Stimulated activated CD4-positive, alpha-beta T cell treated with anti-CD3 and anti-CD28 coated beads, Interleukin-12 subunit alpha, Interleukin-12 subunit beta, amount 100 ng/mL, for 4 hours (primary cell): ENCODE measurements at places on chromosomes 3 and 15.

DNA sequence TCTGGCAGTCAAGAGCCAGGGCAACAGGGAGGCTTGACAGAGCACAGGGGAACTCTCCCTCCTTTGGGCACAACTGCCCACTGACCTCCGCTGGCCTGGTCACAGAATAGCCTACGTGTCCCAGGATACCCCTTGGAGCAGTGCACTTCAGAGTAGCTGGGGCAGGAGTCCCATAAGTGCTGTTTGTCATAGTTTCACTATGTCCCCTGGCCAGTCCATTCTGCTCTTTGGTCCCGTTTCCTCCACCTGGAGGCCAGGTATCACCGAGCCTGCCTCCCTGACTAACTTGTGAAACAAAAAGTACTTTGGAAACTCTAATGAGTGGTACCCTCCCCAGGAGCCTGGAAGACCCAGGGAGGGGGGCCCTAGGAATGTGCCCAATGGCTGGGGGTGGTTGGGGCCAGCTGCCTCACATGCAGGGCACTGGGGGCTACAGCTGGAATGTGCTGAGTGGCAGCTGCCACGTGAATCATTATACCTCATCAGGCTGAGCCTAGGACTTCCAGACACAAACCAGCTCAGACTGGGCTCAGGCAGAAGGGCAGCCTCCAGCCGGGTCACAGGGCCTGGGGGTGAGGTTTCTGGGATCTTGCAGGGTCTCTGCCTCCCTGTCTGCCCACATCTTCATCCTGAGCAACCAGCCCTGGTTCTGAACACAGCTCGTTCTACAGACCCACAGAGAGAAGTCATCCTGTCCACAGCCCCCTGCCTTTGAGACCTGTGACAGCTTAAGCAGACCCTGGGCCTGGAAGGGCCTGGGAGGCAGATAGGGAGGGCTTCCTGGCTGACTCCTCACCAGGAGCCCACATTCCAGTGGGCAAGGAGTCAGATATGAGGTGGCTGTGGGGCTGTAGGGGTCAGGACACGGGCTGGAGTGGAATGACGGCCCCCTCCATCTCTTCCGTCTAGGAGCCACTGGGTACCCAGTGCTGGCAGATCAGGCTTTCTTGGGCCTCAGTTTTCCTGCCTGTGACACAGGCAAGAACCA is 914 bp upstream of the PTH1R start:
- DNase-seq, result no peak

DNA sequence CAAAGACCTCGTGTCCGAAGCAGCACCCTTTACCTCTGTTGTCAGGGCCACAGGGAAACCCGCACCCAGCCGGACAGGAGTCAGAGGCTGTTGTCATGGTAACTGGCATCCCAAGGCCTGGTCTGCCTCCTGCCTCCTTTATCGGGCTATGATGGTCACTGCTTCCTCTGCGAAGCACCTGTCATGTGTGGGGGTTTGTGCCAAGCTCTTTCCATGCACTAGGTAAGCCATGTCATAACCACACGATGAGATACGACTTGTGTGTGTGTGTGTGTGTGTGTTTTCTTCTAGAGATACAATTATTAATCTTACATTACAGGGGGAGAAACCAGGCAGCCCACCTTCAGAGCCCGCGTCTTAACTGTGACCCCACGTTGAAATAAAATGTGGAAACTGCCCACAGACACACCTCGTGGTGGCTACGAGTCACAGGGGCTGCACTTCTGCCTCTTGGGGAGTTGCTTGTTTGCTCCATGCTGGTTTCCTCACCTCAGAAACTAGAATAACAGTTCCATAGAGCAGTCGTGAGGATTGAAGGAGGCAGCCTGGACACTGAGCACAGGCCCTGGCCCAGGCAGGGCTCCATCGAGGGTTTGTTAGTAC is 18.0 kb downstream of the ZDHHC19 start:
- no peak for DNase-seq

DNA sequence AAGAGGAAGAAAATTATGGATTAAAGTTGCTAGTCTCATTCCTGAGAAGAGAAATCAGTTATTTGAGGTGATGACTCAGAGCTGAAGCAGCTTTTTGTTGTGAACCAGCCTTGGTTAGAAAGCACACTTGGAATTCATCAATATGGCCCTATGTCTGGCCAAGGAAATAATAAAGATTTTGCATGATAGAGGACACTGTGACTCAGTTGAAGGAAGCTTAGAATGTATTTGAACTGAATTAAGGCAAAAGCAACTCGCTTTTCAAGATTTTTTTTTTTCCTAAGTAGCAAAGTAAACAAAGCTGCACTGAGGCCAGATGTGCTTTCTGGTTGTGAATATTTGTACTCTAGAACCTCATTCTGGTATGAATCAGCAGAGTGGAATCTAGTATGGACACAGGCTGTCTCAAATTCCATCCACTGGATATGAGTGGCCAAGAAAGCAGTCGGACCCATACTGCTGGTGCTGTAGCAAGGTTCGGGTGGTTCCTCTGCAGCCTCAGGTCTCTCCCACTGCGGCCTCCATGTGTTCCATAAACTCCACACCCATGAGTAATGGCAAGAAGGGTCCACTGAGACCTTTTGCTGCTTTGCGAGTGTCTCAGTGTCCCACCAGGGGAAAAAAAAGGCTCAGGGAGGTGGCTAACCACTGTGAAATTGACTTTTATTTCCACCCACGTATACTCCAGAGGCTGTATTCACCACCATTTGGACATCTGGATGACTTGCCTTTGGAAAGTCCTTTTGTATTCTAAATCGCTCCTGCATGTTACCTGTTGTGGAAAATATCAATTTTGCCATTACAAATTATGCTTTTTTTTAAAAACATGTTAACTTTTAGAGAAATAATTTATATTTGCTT is 53.1 kb downstream of the TGFBR2 start:
- no peak for DNase-seq

- DNase-seq, result no peak
Observed at GRCh38 chr15:40931300-40932142, 2.4 kb downstream of the DLL4 start.

GRCh38 chr3:195522254-195523023 is 20.7 kb downstream of the PPP1R2 start:
- no peak for DNase-seq

DNA sequence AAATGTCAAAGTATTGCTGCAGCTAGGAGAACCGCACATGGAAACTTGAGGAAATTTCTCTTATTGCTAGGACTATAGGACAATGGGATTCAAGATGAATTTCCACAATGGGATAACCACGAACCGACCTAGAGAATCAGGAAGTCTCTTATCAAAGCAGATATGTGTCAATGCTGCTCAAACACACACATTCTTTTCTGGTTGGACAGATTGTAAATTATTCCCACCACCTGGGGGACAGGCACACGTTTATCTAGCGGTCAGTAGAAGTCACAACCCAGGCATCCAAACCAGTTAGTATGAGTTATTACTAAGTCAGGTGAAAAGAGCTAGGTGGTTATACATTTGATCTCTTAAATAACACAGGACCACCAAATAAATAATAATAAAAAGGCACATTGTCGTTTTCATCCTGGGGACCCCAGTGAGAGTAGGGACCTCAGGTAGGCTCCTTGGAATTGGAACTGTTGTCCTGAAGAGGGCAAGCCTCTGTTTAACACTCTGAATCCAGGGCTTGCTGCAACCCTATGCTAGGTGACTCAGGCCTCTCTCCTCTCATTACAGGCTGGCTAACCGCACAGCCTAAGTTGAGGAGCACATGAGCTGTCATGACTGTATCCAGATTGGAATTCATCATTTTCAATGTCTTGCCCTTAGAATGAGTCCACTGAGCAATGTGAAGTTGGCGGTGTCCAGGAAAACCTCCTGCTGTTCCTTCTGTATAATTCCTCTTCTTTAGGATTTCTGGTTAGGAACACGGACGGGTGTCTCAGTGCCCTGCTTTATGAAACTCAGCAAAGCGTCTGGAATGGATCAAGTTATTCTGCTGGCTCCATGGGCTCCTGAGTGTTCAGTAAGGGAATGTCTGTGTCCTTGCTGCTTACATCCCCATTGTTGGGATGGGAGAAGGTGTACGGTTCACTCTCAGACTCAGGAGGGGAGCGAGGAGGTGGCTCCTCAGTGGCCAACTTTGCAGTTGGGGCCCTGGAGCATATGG is 59.0 kb downstream of the CLEC3B start:
- DNase-seq, result no peak

DNA sequence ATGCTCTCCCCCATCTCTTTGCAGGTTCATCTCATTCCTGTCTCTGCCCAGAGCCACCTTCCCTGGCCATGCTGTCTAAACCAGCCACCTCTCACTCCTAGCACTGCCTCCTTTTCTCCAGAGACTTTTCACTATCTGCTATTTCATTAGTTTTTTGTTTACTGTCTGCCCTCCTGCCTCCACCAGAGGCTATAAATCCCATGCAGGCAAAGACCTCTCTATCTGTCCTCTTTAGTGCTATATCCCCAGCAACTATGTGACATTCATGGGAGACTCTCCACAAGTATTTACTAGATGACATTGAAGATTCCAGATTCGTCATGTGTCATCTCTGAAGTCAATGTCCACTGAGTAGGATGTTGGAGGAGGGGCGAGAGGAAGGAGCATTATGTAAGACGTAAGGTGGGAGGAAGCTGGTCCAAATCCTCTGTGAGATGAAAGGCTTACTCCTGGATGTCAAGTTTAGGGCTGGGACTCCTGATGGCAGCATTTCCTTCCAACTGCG is 3.4 kb upstream of the FAM43A start:
- no peak for DNase-seq

DNA sequence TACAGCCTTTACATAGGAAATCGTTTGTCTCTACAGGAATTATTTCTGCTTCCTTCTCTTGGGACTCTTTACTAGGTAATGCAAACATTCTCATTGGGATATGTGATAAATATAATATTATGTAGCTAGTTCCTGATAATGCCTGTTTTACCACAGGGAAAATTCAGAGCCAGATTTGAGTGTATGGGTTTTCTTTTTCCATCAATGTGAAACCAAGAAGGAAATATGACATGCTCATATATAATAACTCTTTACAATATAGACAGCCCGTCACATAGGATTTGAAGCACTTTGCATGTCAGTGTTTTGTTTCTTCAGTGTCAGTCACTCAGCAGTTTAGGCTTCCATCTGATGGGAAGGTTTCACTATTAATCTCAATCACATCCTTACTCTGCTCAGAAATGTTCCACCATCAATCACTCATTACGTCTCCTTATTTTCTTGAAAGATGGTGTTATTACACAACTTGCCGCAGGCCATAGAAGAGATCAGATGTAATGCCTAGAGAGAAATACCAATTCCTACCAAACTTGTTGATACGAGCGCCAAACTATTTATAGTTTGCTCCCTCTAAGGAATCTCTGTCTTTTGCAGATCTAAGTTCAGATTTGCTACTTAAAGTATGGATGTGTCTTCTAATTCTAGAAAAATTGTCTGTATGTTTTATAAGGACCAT is 314.8 kb downstream of the DIPK2A start:
- no peak for DNase-seq

- peak; percentile 24 for DNase-seq
Observed at GRCh38 chr3:50194903-50195500, 3.6 kb downstream of the GNAT1 start.

- no peak for DNase-seq
Observed at GRCh38 chr15:60945196-60945595, 283.9 kb downstream of the RORA start.

GRCh38 chr15:44501768-44502366 is 35.1 kb upstream of the EIF3J start:
- DNase-seq, result no peak

DNA sequence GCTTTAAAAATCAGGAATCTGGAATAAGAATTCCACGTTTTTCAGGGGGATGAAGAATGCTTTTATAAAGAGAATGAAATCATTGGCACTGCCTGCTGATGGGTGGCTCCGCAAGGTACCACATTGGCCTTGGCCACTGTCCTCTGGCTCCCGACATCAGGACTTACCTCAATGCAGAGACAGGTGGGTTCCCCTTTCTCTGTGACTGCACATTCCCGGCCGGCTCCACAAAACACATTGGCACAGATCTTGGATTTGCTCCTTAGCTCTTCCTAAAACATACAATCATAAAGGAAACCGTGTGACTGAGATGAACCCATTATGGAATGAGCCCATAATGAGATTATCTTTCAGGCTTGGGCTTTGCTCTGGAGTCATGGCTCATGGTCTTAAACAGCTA is 35.0 kb downstream of the FSTL1 start:
- no peak for DNase-seq

DNA sequence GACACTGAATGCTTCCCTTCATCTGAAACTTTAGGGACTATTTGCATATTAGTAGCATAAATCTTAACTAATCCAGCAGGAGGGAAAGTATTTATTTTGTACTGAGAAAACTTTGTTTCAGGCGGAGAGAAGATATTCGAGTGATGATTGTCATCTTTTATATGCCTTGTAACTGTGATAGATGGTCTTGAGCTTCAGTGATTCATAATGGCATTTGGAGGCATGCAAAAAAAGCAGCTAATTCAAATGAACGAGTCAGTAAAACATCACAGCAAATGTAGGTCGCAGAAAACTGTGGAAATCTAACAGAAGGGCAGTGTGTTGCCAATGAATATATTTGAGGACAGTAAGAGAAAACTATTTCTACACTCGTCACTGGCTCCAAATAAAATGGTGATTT is 643.7 kb upstream of the NAALADL2 start:
- DNase-seq, result no peak

DNA sequence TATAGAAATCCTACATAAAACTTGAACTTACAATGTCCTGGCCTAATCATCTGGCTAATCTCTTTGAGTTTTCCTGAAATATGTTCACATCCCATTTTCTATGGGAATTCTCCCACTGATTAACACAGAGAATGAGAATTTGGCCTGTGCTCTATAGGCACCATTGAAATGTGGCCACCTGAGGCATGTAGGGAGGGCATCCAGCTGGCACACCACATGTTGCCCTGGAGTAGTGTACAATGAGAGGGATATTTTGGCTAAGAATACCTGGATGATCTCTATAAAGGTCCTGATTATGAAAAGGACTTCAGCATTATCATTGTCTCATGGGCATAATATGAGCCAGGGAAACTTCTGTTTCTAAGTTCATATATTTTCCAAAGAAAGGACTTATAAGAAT is 324.0 kb downstream of the ZBTB20 start:
- no peak for DNase-seq

DNA sequence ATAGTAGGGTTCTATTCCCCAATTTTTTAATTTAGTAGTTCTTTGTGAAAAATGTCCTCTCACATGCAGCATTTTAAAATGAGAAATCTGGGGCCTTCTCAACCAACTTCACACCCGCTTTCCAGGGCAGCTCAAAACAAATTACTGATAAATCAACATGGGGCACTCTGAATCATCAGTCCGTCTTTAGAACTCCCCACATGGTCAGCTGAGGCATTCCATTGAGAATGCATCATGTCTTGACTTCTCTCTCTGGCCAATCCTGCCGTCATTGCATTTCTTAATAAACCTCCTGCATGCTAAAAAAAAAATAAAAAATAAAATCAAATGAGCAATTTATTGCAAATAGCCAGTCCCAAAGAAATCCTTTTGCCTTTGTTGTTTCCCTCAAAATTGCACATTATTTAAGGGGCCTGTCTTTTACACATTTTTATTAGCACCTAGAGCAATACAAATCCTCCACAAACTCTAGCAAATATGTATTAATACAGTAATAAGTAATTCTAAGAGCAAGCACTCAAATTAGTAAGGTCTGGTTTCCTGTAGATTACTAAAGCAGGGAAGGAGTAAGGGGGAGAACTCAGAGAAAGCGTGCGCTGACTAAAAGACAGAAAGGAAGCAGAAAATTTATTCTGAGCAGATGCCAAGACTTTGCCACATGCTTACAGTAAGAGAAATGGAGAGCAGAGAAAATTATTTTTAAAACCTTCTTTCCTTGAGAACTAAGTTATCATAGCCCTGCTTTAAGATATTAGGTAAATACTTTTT is 175.7 kb downstream of the TNIK start:
- no peak for DNase-seq

GRCh38 chr3:193971966-193972365 is 164.0 kb upstream of the HES1 start:
- DNase-seq, result no peak
